ENCODE measurements at places on chromosomes 5 and 9.

- DNase-seq = no peak
Measured at GRCh38 chr9:116394894-116395698, 241.5 kb downstream of the PAPPA start.

GRCh38 chr5:100667161-100667630 is 132.0 kb downstream of the FAM174A start:
- DNase-seq = no peak

GRCh38 chr9:116250891-116251290 is 97.3 kb downstream of the PAPPA start:
- DNase-seq = no peak

GRCh38 chr9:74742191-74742790 is 145.4 kb downstream of the TRPM6 start:
- DNase-seq = no peak

GRCh38 chr5:83414601-83415000 is 56.9 kb upstream of the VCAN start:
- DNase-seq = no peak

DNA sequence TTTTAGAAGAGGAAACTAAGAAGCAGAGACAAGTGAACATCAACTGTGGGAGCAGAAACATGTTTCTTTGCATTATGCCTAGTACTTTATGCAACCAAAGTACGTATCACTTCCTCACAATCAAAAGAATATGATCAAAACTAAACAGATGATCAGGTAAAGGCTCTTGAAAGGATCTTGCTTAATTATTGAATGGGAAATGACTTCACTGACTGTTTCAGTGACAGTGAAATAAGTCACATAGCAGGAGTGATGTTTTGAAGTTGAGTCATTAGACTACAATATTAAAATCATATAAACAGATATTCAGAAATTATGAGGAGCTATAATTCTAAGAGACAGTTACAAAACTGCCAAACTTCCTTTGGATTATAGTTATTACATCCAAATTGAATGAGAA is 527.3 kb downstream of the MTRR start:
- no peak for DNase-seq

- no peak for DNase-seq
Measured at GRCh38 chr5:52269401-52269800, 518.3 kb upstream of the ITGA1 start.

GRCh38 chr9:131273146-131273855 is 3.0 kb downstream of the FAM78A start:
- DNase-seq = no peak

- DNase-seq = no peak
Measured at GRCh38 chr9:131524665-131525315, 6.3 kb downstream of the UCK1 start.

DNA sequence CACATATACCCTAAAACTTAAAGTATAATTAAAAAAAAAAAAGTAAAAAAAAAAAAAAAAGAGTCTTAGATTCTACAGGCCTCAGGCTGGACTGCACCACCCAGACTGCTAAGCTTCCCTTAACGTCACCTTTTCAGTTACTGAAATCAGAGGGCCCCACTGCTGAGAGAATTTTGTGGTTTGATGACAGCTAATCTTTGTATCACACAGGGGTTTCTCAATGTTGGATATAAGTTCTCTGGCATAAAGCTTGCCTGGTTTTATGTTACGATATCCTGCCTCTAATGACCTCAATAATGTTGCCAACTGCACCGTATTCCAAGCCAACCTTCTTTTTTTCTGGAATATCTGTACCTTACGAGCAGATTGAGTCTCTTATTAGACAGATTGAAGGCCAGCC is 43.1 kb upstream of the C6 start:
- no peak for DNase-seq

DNA sequence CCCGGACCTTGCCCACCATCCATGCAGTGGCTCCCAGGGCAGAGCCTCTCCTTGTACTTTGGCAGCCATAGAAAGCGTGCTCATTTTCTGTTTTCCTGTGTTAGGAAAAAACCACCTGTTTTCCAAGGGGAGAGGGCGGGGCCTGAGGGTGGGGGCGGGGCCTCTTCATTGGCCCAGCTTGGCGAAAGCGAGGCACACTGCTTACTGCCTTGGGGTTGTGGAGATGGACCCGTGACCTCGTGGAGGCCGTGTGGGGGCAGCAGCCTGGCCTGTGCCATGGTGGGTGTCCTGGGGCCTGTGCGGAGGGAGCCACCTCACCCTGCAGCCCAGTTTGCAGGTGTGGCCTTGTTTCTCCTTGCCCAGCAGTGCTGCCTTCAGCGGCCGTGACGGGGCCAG is 4.4 kb upstream of the TOR4A start:
- no peak for DNase-seq

GRCh38 chr9:127424676-127424999 is 456 bp downstream of the ZNF79 start:
- no peak for DNase-seq
